ENCODE measurements at places on chromosomes 7 and 10.

DNA sequence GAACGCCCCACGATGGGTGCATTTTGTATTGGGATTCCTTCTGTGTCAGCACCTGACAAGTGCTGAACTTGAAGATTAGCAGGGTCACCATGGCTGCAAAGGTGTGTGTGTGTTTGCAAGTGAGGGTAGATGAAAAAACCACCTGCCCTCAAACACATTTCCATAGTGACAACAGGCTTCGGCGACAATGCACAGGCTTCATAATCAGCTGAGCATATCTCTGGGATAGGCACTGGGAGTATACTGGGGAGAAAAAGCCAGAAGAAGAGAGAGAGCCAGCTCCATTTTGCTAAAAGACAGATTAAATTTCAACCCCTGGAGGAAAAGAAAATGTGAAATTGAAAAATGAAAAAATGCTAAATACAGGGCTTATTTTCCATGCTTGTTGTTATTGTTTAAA, 656.1 kb downstream of the INHBA start:
- DNase-seq = no peak

- no peak for DNase-seq
Observed at GRCh38 chr10:117457071-117457810, 82.0 kb upstream of the PDZD8 start.

- DNase-seq = no peak
Observed at GRCh38 chr10:28806951-28807759, 129.8 kb downstream of the BAMBI start.

DNA sequence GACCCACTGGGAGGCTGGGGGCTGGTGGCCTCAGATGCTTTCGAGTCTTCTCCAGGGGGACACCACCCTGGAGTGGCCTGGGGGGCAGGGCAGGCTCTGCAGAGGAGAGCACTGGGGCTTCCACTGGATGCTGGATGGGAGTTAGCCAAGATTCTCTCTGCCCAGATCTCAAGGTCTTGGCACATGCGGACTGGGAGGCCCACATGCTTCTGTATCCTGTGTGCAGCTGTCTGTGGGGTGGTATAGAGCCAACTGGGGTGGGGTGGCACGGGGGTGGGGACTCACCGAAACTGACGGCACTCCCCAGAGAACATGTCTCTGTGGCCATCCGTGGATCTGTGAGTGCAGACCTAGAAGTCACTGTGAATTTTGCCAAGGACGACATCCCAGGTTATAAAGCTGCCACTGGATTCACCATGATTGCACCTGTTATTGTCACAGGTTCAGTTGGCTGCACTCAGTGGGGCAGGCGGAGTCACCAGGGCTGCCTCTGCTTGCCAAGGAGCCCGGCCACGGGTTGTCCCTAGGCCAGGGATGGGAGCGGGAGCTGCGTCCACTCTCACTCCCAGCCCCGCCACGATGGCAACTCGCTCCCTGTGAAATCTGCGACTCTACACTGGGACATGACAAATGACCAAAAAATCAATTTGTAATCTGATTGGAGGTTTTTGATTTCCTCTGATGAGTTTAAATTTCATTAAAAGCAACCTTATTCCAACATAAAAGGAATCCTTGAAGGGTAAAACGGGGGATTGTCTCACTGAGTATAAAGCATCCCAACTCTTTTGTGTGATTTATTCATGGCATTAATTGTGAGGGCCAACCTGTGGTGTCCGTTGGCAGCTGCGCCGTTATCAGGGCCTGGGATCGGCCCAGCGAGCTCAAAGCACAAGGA, 131.3 kb downstream of the EBF3 start:
- no peak for DNase-seq

DNA sequence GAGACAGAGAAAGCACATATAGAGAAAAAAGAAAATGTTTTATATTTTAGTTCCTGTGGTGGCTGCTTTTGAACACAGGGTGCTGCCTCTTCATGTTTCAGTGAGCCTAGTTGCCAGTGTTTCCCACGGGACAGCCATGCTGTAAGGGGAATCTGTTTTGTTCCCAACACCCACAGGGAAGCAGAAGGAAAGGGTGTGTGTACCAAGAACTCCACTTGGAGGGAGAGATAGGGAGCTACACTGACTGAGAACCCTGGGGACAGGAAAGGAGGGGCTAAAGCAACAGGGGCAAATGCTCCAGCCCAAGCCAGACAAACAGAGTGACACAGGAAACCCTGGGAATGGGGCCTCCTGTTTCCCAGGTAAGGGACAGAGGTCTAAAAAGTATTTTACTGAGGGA, 40.2 kb downstream of the FRMPD2 start:
- no peak for DNase-seq

GRCh38 chr7:139058943-139059342, 23.1 kb upstream of the ZC3HAV1L start:
- no peak for DNase-seq

DNA sequence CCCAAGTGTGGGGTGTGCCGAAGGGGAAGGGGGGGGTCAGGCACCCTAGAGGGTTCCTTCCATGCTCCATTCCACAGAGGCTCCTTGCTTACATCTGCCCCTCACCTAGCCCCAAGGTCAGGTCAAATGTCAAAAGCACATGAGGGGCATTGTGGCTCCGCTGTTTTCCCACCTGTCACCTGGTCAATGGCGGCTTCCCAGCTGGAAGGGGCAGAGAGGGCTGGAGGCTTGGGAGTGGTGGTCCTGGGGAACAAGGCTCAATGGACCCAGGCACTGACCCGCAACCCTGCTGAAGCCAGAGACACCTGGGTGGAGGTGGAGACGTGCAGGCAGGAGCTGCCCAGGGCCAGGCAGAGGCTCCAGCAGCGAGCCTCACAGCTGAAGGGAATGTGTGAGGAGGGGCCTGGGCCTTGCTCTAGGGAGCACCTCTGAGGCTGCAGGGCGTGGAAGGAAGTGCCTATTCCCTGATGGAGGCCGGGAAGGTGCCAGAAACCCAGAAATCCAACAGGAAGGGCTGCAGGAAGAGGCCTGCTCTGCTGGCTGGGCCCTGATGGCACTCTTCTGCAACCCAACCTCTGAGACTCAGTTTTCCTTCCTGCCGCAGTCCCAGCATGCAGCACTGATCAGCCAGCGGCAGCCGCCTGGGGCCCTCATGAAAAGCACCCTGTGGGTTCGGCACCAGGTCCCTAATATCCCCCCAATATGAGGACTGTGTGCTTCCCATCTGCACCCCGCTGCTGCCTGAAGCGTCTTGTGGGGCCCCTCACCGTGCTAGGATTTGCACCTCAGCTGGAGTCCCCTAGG, 16.0 kb downstream of the RASGEF1A start:
- no peak for DNase-seq

DNA sequence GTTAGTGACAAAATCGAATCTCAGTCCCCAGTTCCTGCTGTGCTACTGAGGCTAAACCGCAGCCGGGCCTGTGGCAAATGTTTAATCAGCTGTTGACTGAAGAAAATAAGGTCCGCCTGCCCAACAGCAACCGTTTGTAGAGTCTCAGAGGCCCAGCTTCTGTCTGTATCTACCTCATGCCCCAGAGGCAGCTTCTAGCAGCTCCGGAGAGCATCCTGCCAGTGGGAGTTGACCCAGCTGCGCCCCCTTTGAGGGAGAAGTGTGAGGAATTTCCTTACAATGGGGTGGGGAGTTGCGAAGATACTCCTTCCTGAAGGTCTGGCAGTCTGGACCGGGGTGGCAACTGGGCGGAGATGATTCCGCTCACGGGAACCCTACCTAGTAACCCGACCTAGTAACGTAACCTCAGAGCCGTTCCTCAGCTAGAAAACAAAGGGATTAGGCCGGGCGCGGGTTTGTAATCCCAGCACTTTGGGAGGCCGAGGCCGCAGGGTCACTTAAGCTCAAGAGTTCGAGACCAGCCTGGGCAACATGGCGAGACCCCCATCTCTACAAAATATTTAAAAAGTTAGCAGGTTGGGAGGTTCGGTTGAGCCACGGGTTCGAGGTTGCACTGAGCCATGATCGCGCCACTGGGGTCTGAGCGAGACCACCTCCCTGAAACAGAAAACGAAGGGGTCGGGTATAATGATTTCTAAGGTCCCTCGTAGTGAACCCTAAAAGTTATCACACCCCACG, 846 bp upstream of the ZNF775 start:
- DNase-seq = peak; percentile 65

DNA sequence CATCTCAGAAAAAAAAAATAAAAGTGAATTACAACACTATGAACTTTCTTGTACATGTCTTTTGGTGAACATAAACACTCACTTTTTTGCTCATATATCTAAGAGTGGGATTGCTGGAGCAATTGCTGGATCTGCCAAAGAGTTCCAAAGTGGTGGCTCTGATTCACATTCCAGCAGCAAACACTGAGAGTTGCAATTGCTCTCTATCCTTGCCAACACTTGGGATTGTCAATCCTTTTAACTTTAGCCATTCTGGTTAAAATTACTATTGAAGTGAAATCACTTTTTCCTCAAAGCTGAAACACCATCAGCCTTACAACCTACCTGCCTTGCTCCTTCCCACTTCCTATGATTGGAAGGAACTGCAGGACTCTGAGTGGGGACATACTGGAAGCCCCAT, 70.7 kb downstream of the CDHR3 start:
- DNase-seq = no peak

Measured in OCI-LY7 (cell line).